LHCN-M2 (cell line): ENCODE measurements at places on chromosomes 1 and 21. TPM values are rescaled to one million over a fixed set of nuclear protein-coding genes. Genes with fewer than 3 reads are reported as not detected.

- no peak for DNase-seq
Observed at GRCh38 chr1:81126989-81127581, 673.6 kb upstream of the ADGRL2 start.

DNA sequence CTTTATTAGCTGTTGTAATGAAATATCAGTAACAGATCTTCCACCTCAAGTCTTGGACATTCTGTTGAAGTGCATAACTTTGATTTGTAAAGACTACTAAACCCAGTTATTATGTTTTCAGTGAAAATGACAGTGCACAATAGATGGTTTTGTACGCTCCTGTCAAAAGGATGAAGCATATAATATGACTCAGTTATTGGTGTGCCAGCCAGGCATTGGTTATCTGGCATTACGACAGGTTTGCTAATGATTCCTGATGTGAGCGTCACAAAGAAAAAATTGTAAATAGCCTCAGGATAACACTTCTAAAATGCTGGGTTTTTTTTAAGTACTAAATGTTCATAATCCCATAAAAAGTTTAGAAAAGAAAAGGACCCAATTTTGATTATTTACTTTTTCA, 147.9 kb downstream of the MAGI3 start:
- DNase-seq: peak; percentile 23

GRCh38 chr1:61083807-61084440, 1.6 kb downstream of the NFIA start:
- DNase-seq: no peak

- DNase-seq: peak; percentile 78
Observed at GRCh38 chr1:59730302-59730701, 84.4 kb upstream of the HOOK1 start.

- no peak for DNase-seq
Observed at GRCh38 chr1:24911651-24912155, 18.4 kb downstream of the RUNX3 start.

DNA sequence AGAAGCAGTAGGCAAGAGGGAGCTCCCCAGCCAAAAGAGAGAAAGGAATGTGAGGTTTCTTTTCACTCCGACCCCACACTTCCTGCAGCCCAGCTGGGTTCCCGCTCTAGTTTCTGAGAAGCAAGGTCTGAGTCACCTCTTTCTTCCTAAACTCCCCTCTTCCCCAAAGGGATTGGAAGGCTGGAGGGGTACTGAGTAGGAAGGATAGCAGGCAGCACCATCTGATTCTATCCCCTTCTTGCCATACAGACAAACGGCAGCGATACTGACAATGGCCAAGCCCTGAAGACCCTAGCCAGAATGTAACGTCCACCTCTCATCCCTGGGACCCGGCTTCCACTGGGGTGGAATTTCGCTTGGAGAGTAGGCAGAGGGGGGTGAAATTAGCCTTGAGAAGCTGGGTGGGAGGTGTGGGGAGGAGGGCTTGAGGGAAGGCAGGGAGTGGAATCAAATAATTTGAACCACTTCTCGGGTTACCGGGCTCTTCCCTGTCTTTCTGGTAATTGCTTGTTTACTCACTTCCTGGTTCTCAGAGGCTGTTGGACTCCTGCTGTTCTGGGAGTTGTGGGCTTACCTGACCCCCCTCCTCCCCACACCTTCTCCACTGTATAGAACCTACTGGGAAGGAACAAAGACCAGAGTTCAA, 13.2 kb downstream of the IER5 start:
- DNase-seq: peak; percentile 90

DNA sequence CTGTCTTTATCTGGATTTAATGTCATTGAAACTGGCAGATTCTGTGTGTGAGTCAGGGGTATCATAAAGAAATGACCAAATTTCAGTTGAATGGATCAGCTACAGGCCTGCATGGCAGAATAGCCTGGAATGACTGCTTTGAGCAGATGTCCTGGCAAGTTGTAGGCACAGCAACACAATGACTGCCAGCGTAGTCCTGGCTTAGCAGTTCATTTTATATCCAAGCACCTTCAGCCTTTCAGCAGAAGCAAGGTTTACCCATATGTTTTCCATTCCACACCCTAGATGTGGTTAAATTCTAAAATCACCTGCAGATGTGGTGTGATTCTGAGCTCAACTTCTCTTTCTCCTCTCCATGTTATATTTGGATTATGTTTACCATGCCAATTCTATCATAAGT, 22.3 kb upstream of the PTGFR start:
- no peak for DNase-seq

GRCh38 chr1:147080006-147080661, 92.1 kb downstream of the PRKAB2 start:
- DNase-seq: no peak

GRCh38 chr1:8167936-8168335, 141.8 kb upstream of the ERRFI1 start:
- DNase-seq: no peak

DNA sequence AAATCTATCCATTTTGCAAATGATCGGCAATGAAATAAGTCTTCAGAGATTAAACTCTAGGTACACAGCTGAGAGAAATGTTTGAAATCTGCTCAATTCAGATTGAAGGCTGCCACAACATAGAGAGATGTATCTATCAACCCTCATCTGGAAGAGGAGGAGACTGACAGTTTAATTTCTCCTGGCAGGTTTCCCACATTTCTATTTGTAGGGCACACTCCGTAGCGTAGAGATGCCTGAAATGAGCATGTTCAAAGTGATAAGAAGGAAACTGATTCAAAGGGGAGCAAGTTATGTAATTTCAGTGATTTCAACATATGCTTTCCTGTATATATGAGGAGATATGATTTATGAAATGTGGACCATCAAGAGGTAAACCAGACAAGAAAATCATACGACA, 44.1 kb downstream of the NIBAN1 start:
- no peak for DNase-seq

DNA sequence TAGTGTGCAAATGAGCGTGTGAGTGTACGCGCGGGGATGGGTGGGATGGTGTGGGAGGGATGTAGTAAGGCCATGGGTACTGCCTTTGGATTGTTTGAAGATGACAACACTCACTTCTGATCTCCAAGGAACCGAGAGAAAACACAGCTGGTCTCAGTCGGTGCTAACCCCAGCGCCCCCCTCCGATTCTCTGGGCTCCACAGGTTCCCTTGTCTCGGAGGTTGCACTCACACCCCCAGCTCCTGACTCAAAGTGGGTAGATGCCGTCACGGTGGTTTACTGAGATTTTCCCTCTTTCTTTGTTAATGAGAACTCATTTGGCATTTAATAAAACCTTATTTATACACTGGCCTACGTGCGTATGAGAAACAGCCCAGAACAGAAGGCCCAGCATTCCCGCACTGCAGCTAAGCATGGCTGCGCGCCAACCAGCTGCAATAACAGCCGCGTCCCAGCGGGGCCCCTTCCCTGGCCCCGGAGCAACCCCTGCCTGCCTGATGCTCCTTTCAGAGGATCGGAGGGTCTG, 25.8 kb downstream of the ABCA4 start:
- DNase-seq: peak; percentile 73

DNA sequence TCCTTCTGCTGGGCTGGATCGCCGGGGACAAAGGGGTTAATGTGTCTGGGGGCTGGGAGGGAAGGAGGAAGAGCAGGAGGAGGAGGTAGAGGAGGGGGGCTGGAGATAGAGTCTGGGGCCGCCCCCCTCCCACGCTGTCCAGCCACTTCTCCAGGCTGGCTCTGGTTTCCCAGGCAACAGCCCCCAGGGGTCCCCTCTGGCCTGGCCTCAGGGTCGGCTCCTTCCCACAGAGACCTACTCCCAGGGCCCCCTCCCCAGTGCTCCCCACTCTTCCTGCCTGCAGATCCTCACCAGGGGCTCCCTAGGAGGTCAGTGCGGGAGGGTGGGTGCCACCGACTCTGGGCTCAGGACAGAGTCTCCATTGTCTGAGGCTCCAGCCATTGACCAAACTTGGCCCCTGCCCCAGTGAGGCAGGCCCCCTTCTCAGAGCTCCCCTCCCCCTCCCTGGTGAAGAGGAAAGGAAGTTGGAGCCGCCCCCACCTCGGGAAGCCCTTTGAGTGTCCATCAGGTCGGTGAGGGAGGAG, 34.1 kb downstream of the ARHGEF10L start:
- no peak for DNase-seq

DNA sequence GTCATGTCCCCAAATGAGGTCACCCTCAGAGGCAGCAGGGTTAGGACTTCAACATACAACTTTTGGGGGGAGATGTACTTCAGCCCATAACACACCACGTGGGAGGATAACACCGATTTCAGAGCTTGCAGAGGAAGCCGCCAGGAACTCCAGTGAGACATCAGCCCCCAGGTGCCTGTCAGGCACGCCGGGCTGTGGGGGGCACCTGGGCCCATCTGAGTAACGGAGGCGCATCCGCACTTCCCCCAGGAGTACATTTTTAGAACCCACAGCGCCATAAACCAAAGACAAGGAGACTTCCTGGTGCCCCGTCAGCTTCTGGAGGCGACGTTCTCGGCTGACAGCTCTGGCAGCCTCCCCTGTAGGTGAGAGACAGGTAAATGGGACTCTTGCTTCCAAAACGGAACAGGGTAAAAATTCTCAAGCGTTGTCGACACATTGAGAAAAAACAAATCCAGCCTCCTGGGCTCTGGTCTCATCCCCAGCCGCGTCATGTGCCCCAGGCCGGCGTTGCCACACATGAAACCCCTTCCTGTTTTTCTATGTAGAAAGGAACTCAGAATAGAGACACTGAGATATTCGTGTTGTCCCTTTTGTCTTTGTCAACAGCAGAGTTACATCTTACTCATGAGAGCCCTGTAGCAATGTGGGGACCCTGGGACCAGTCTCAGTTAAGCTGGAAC, 93.3 kb downstream of the PDE9A start:
- no peak for DNase-seq

DNA sequence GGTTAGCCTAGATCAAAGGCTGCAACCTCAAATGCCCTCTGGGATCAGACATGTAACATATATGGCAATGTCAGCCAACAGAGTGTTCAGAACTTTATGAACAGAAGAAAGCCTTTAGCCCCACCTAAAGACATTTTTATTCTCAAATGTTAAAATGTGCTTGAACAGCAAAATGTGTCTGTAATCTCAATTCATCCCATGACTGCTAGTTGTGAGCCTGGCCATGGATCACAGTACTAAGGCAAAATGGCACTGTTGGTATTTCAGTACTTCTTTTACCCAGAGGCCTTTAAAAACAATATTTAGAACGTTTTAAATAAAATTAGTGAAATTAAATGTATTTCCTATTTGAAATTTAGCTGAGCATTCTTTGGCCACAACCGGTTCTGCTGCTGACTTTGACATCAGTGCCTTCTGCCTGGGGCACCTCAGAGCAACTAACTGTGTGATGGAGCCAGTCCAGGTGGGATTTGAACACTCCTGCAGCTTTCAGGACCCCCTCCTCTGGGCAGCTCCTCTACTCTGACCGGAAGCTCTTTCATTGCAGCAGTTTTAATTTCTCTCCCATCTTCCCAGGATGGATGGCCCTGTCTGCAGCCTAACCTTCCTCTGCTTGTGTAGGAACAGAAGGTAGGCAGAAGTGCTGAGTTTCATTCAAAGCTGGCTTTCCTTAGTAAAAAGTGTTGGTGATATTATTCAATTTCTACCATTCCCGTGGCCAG, 68.3 kb upstream of the NFIA start:
- no peak for DNase-seq

GRCh38 chr1:75901371-75901770, 30.8 kb downstream of the ASB17 start:
- DNase-seq: no peak

DNA sequence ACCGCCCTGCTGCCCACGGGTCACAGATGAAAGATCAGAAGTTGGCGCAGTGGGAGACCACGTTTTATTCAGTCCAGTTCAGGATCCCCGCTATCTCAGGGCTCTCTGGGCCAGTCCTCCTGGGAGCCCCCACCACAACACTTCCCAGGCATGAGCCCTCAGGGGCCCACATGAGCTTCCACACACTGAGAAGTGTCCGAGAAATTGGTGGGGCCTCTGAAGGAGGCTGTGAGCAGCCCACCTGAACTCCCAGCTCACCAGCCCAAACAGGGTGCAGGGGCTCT, 12.1 kb downstream of the TRIM46 start:
- DNase-seq: no peak

GRCh38 chr1:207495801-207496792, at the start of gene CR1:
TSS of gene CR1 (plus strand) at chr1:207496157. CDS start at chr1:207496268, 111 bp downstream.
- no peak for DNase-seq

GRCh38 chr1:168683871-168684270, 45.1 kb downstream of the DPT start:
- DNase-seq: no peak

DNA sequence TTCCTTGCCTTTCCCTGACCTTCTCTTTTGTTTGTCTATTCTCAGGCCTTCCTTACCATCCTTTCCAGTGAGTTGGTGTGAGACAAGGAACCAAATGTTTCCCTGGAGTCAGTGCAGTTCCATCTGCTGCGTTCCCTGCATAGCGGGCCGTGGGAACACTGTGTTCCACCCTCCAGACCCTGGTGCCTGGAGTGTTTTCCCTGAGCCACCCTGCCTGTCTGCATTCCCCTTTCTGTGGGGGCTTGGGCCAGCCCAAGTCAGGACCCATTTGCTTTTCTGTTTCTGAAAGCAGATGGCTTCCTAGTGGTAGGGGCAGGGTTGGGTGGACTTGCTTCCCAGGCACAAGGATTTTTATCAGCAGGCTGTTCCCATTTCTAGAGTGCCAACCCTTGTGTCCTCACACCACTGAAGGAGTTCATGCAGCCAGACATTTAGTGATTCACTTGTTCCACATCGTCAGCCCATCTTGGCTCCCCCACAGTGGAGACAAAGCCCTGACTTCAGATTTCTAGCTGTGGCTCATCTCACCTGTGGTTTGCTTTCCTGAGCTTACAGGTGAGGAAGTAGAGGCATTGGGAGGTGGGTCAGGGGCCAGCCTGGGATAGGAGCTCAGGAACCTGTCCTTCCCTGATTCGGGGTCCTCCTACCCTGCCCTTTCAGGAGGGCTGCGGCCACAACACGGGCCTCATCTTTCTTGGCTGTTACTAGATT, 14.1 kb upstream of the MYOG start:
- no peak for DNase-seq

- peak; percentile 93 for DNase-seq
Observed at GRCh38 chr1:30919025-30919881, 10.7 kb upstream of the SDC3 start.

DNA sequence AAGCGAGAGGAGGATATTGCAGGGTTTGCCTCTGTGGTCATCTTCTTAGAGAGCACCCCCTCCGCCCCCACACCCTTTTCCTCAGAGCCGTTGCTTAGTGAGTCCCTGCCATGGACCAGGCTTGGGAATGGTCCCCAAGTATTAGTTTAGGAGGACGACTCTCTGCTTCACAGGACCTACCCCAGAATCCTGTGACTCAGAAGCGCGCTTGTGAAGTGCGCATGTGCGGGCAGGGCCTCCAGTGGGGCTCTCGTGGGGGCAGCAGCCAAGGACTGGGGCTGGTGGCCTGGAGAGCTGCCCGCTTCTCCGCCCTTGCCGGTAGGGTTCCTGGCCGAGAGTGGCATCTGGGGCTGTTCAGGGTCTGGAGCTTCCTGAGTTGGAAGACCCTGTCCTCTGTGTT, 37.3 kb upstream of the HMGN1 start:
- DNase-seq: peak; percentile 64

- DNase-seq: no peak
Observed at GRCh38 chr1:30845904-30846290, 62.7 kb downstream of the SDC3 start.

- peak; percentile 22 for DNase-seq
Observed at GRCh38 chr1:190175320-190175719, 302.3 kb downstream of the BRINP3 start.

Gene MYOG
- total RNA-seq: 0.13 and 5.7 TPM in 2 replicates

Gene SEC16B
- 10.8 and 12.5 TPM in 2 replicates for total RNA-seq

Gene KCNN3
- 0.38 and 2.8 TPM in 2 replicates for total RNA-seq

Gene ZNF648
- total RNA-seq: not detected in 2 replicates

Gene TRNP1
- total RNA-seq: 22.4 and 27.0 TPM in 2 replicates

Gene PI4KB
- 45.6 and 60.0 TPM in 2 replicates for total RNA-seq

Gene GLMN
- 16.3 and 20.8 TPM in 2 replicates for total RNA-seq

Gene ZBTB8A
- 5.2 and 5.7 TPM in 2 replicates for total RNA-seq

Gene THEM5
- not detected in 2 replicates for total RNA-seq

Gene OR2T33
- total RNA-seq: not detected in 2 replicates

Gene S100A4
- total RNA-seq: 837 and 894 TPM in 2 replicates
